Spinal cord (tissue), 10 donors: ENCODE measurements at places on chromosomes 5 and 9. TPM values are rescaled to one million over a fixed set of nuclear protein-coding genes. Genes with fewer than 3 reads are reported as not detected.

The DHX29 gene
- 43.3 TPM for total RNA-seq

The CNTNAP3 gene
- total RNA-seq, result 21.3 TPM

The FCN2 gene
- not detected for total RNA-seq

The RFESD gene
- 6.2 TPM for total RNA-seq

The PKN3 gene
- total RNA-seq, result 5.5 TPM

The SLC25A2 gene
- total RNA-seq, result not detected

The PCDHGB3 gene
- 6.0 TPM for total RNA-seq
